ENCODE measurements at places on chromosomes 4 and X.

GRCh38 chr4:83830138-83830888 is 294.4 kb downstream of the GPAT3 start:
- no peak for DNase-seq

DNA sequence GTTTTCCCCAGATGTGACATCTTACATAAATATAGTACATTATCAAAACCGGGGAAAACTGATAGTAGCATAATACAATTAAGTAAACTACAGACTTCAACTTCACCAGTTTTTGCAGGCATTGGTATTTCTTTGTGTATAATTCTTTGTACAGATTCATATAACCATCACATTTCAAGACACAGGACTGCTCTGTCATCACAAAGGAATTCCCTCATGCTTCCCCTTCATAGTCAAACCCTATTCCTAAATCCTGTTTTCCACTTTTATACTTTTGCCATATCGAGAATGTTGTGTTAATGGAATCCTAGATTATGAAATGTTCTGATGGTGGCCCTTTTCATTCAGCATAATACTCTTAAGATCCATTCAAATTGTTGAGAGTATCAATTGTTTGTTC is 36.0 kb downstream of the STIM2 start:
- DNase-seq: peak; percentile 11

DNA sequence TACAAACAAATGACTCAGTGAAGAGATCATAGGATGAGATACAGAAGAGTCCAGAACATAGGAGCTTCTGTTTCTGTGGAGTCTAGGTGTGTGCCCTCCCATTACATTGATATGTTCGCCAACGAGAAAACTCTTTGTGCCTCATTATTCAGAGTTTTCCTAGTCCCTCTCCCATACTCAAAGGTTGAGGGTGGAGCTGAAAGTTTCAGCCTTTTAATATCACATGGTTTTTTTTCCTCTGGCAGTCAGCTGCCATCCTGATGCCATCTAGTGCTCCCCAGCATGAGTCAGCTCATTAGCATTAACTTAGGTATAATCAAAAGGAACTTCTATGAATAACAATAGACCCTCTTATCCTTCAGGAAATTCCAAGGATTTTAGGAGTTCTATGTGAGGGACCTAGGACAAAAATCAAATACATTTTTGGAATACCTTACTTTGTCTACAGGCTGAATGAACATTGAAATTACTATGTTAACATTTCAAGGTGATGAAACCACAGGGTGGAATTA is 559.6 kb upstream of the AMOT start:
- peak; percentile 12 for DNase-seq

- no peak for DNase-seq
These were observed 86.9 kb downstream of the CHRNA9 start for GRCh38 chr4:40421839-40422708.

- DNase-seq: peak; percentile 99
These were observed 372.1 kb downstream of the BMPR1B start for GRCh38 chr4:95129821-95130311.

DNA sequence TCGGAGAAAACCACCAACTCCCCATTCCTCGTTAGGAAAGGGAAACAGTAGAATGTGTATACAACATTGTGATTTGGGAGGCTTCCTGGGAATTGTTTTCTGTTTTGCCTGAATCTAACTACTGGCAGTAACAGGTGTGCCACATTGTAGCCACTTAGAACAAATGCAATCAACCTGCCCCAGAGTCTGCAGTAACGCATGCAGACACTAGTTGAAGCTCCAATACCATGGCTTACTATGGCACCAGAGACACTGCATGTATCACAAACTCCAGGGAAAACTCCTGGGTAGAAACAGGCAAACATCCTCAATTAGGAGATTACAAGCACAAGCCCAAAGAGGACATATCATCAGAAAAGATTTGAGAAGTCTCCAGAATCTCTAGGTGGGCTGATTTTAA is 154.2 kb upstream of the NEIL3 start:
- DNase-seq: no peak

- DNase-seq: no peak
These were observed 82.4 kb downstream of the DLG3 start for GRCh38 chrX:70527053-70527452.

DNA sequence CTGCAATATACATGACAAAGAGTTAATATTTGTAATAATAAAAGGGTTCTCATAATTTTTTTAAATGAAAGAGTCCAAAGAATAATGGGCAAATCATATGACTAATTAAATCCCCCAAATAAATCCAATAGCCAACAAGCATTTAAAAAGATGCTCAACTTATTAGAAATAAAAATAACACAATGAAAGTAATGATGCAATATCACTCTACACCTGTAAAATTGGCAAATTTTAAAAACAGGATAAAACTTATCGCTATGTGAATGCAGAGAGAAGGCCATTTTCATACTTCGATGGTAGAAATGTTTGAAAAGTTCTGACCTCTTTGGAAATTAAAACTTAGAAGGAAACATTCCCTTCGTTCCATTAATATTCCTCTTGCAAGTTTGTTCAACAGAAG is 1.9 kb downstream of the F8 start:
- DNase-seq: no peak

DNA sequence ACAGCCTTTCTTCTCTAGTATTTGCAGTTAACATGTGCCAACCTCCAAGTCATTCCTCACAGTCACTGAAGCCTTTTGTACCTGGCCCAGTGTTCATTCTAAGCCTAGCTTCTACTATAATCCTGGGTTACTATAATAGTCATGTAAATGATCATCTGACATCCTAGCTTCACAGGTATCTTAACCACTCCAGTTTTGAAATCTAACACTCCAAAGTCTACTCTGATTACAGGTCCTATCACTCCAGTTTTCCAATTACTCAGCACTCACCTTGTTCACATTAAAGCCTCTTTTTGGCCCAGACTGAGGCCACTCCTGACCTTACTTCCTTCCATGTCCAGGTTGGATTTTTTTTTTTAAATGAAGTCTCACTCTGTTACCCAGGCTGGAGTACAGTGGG is 87.6 kb upstream of the ZCCHC13 start:
- DNase-seq: no peak

DNA sequence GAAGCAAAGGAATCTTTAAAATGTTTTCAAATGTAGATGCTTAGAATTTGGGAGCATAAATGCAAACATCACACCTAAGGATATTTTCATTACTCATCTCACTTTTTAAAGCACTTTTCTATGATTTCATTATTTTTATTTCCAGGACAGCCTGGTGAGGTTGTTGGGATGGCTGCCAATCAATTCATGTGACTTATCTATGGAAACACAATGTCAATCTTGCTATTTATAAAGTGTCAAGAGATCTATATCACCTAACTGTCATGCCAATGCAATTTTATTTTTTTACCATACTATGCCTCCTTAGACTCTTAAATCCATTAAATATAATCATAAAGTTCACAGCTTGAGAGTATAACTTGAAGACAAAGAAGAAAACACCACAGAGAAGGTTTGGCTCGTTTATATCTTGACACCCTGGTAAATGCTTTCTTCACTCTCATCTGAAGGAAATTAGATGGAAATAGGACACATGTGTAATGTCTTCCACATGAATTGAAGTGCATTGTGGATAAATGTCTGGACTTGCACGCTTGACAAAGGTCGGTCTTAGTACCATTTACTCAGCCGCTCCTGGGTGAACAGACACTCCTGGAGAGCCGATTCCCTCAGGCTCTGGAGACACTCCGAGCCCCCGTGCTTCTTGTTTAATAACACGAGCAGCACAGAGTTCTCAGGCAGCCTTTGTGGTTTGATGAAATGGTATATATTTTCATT is 425.7 kb upstream of the FAT1 start:
- no peak for DNase-seq

DNA sequence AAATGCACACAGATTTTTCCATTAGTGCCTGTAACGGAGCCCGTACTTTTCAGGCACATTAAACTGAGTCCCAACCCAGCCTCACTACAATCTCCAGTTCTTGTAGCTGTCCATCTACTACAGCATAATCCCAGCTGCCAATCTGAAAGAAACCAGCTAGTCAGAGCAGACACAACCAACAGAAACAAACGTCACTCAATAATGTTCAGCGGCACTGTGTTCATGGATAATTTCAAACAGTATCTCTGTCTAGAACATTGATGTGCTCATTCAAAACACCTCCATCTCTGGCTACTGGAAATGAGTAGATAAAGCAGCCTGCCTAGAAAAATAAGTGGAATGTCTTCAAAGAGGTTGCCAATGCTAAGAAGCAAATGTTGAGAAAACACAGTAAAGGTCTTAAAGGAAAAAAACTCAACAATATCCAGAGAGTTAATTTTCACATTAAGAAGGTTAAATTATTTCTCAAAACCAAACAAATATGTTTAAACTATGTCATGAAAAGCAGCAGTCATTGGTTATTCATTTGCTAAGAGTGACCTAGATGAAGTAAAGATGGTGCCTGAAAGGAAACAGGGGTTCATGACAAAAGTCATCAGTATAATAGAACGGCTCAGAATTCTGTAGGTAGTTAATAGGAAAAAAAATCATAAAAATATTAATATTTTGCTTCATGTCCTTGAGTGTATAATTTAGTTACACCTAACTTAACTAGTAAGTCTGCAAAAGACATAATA is 245.1 kb upstream of the MAB21L2 start:
- no peak for DNase-seq

GRCh38 chr4:173485164-173485563 is 44.9 kb downstream of the HAND2 start:
- DNase-seq: no peak

DNA sequence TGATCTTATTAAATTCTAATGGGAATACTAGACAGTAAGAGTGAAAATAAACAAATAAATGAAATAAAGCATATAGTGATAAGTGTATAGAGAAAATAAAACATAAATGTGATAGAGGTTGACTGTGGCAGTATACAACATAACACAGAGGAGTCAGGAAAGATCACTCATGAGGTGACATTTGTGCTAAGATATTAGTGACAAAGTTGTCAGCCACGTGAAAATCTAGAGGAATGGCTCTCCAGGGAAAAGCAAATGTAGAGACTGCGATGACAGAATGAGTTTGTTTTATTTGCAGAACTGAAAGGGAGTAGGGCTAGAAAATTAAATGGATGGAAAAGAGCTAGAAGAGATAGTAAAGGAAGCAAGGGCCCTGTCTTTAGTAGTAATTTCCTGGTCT is 72.8 kb upstream of the GABRA2 start:
- no peak for DNase-seq

DNA sequence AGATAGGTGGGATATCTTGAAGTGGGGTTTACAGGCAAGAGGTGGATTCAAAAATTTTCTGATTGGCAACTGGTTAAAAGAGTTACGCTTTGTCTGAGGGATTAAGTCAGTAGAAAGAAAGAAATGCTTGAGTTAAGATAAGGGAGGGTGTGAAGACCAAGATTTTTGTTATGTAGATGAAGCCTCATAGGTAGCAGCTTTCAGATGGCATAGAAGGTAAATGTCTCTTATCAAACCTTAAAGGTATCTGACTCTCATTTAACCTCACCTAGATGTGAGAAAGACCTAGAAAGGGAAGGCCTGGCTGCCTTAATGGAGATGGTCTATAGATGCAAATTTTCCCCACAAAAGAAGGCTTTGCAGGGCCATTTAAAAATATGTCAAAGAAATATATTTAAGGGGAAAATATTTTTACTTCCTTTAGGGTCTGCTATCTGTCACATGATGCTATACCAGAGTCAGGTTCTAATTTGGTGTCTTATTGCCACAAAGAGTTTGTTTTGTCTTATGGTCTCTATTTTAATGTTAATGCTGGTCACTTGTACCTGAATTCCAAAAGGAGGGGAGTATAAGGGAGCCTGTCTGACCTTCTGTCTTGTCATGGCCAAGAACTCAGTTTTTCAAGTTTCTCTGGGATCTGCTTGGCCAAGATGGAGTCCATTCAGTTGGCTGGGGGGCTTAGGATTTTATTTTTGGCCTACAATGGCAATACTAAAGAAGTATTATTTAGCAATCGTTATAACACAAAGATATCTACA is 699.1 kb upstream of the AMOT start:
- DNase-seq: no peak

GRCh38 chr4:27248829-27249228 is 388.2 kb downstream of the STIM2 start:
- DNase-seq: no peak

- no peak for DNase-seq
These were observed 8.8 kb downstream of the EPHA5 start for GRCh38 chr4:65661471-65661870.

- no peak for DNase-seq
These were observed 602.0 kb upstream of the CPEB2 start for GRCh38 chr4:14400307-14400706.

GRCh38 chrX:22690116-22690515 is 309.6 kb upstream of the DDX53 start:
- DNase-seq: no peak

DNA sequence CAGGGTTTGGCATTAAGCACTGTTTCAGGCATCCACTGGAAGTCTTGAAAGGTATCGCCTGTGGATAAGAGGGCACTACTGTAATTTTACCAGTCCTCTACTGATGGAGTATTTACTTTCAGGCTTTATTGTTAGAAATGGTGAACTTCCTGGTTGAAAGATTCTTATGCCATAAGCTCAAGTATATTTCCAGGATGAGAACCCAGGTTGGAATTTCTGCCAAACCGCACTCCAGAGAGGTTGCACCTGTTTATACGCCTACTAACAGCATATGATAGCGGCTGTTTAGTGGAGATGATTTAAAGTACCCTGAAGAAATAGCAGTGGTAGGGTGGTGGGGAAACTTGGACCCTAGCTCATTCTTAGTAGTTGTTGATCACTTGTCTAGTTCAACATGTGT is 9.9 kb downstream of the FNIP2 start:
- no peak for DNase-seq

GRCh38 chrX:19849464-19850080 is 37.8 kb downstream of the SH3KBP1 start:
- no peak for DNase-seq

DNA sequence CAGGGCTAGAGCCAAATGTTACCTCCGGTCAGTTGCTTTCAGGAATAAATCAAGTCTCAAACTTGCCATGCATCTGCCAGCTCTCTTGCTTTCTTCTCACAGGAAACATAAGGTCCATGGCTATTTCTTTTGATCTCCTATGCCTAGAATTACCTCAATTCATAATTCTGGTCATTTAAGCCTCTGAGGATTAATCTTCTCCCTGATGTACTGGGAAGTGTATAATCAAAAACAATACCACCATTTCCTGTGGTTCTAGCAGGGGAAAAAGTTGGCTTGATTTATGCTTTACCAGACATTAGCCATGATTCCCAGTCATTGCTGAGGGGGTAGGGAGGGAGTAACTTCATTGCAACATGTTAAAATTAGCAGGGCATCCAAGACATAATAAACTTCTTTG is 268.7 kb upstream of the EMCN start:
- no peak for DNase-seq

DNA sequence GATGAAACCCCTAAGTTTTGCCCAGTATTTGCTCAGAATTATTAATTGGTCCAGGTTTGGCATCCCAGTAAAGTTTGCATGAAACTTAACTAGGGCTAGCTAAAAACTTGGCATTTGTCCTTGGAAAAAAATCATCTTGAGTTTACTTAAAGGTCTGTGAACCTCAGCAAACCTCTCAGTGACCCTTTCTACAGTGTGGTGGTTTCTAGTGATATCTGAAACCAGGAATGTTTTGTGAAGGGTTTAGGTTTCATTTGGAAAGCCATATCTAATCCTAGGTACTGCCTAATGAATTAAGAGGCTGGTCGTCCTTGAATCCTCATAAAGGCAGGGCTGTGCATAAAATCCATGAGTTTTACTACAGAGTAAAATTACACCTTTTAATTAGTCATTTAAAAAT is 218.5 kb upstream of the ANKRD50 start:
- peak; percentile 90 for DNase-seq

GRCh38 chrX:129938081-129938480 is 32.1 kb downstream of the UTP14A start:
- no peak for DNase-seq

- no peak for DNase-seq
These were observed 470.6 kb upstream of the GALNTL6 start for GRCh38 chr4:171342646-171343045.
